Pulmonary artery endothelial cell (primary cell): ENCODE measurements at places on chromosomes 12 and 14.

DNA sequence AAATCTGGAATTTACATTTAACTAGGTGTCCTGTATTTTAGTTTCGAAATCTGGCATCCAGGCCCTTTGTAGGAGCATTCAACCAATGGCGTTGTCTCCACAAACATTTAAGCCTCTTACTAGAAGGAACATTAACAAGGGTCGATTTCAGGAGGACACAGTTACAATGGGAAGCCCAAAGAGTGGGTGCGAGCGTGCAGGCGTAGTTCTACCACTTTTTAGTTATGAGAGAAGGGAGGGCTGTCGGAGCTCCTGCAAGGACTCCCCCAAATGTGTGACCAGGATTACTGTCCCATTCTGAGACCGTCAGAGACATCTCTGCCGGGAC lies 365 bp upstream of the ABHD4 start:
- DNase-seq = no peak

- no peak for DNase-seq
Measured at GRCh38 chr14:54471641-54472040, 17.1 kb downstream of the GMFB start.

DNA sequence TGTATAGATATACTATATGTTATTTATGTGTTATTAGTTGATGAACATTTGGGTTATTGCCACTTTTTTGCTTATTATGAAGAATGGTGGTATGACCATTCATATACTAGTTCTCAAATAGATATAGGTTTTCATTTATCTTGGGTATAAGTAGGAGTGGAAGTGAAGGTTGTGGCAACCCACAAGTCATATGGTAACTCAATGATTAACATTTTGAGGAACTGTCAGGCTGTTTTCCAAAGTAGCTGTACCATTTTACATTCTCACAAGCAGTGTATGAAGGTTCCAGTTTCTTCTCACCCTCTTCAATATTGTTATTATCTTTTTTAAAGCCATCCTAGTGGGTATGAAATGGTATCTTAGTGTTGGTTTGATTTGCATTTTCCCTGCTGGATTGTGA lies 19.0 kb upstream of the MSRB3 start:
- DNase-seq = no peak

GRCh38 chr14:37974421-37974820 lies 233.3 kb upstream of the SSTR1 start:
- no peak for DNase-seq

- no peak for DNase-seq
Measured at GRCh38 chr12:62803756-62804155, 131.2 kb downstream of the PPM1H start.

DNA sequence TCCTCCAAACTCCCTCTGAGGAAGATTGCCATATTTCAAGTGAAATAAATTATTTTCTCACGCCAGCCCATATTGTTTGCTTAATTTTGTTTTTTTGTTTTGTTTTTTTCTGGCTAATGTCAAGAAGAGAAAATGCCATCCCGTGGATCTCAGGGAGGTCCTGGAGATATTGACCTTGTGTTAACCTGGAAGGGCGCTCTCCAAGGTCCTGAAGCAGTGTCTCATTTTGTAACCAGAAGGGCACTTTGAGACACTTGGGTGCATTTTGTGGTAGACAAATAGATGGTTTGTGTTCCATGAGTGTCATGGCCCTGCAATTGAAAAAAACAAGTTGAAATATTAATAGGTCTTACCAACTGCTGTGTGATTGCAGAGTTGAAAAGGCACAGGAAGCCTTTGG lies 268.9 kb downstream of the SUDS3 start:
- no peak for DNase-seq

DNA sequence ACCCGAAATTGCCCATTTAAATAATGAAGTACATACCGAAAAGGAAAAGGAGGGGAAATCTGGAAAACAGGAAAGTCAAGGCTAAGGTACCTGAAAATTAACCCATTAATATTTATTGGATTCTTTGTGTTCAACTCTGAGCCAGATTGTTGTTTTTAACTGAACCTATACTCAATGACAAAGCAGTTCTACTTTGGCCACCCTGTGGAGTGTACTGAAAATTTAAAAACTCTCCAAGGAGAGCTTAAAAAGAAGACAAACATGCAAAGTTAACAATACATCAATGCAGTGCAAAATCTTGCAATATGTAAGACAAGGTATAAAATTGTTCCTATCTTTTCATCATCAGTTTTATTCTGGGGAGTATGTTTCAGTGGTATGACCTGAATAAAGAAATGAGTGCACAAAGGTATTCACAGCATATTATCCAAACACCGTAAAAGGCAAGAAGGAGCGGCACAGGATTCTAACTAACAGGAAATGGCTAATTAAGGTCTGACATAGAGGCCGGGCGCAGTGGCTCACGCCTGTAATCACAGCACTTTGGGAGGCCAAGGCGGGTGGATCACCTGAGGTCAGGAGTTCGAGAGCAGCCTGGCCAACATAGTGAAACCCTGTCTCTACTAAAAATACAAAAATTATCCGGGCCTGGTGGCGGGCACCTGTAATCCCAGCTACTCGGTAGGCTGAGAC lies 1.7 kb downstream of the USP44 start:
- DNase-seq = no peak

- no peak for DNase-seq
Measured at GRCh38 chr12:101590383-101590782, 4.4 kb upstream of the MYBPC1 start.

DNA sequence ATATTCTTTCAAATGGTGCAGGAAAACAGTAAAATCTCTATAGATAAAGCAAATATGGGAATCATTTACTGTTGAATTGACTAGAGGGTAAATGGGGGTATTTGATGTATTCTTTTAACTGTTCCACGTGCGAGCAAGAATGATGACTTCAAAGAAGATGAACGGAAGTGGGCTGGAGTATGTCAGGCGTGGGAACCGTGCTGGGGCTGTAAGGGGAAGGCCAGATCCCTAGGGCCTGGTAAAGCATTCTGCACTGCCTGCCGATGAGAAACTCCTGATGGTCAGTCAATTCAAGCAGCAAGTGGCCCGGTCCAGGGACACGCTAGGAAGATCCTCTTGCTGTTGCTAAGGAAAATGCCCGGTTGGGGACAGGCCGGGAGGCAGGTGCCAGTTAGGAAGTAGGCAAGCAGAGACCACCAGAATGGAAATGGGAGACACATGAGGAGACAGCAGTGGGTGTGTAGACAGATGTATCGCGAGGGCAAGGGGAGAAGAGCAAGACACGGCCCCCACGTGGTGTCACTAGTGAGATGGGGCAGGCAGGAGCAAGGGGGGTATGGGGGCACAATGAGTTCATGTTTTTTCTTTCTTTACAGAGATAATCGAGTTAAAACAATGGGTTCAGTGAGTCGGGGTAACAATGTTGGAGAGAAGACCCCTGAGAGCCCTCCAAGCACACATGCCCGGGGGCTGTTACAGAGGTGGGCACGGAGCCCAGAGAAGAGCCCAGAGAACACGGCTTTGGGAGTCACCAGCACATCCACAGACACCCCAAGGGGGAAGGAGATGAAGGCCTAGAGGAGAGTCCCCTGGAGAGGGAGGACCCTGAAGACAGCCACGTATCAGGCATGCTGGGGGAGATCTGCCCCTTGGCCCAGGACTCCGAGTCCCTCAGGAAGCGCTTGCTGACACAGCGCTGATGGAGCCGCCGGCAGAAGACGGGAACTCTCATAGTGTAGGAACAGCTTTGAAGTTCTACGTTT lies 37.2 kb downstream of the FBXO21 start:
- no peak for DNase-seq

DNA sequence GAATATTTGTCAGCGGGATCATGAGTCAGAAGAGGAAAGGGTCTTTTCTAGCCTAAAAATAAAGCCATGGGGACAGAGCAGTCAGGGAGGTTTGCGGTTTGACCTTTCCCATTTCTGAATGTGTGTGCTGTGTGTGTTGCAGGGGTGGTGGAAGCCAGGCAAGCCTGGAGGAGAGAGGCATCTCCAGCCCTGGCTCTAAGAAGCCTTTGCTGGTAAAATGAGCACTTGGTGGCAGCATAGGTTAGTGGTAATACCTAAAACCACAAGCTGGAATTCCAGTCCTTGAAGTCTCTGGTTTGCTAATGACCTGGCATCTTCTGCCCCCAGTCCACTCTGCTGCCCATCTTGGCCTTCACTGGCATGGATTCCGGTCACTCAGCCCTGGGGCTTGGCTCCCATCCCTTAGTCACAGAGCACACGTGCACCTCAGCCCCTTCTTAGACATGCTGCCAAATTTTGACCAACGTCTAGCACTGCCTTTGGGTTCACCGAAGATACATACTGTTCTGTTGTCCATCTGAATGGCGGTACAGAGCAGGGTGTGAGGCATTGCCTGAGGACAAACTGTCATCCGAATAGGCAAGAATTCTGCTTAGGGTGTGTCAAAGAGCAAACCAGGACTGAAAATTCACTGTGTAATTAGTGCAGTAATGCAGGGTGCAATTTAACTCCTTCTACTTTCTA lies 52.7 kb downstream of the KCNA5 start:
- DNase-seq = no peak

DNA sequence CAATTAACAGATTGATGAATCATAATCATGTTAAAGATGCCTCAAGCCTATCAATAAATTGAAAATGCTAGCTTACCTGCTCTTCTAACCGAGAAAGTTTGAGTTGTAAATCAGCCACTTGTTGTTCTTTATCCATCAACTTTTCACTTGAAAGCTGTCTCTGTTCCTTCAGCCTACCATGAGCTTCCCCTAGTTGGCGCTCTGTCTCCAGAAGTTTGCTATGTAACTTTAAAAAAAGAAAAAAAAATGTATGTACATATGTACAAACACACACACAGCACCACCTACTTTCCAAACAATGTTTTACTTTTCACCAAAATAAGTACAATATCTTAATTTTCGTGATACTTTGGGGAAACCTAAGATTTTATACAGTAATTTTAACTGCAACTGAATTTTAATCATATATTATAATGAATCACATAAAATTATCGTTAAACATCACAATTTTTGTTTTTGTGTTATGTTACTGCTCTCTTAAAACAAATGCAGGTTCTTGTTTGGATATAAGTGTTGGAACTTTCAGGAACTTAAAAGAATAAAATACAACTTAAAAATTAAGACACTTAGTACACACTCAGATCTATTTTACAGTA lies 101.2 kb downstream of the EEA1 start:
- DNase-seq = peak; percentile 10

DNA sequence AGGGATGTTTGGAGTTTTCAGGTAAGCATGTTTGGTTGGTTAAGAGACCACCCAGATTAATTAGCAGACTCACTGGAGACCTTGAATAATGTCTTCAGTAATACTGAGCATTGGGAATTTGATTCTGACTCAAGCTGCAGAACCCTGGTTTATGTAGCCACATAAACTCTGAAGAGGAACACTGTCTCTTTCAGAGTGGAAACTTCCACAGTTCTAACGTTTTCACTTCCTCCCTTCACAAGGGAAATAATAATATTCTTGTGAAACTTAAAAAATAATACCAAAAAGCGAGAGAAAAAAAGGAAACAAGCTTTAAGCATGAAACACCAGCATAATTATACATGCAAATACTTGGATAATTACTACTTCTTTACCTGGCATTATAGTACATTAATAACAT lies 40.0 kb upstream of the ST8SIA1 start:
- DNase-seq = no peak

- DNase-seq = no peak
Measured at GRCh38 chr14:71262441-71262840, 355.2 kb downstream of the PCNX1 start.

- no peak for DNase-seq
Measured at GRCh38 chr14:92802678-92803077, 8.6 kb downstream of the GOLGA5 start.

GRCh38 chr14:60381909-60382308 lies 104.0 kb downstream of the C14orf39 start:
- no peak for DNase-seq

DNA sequence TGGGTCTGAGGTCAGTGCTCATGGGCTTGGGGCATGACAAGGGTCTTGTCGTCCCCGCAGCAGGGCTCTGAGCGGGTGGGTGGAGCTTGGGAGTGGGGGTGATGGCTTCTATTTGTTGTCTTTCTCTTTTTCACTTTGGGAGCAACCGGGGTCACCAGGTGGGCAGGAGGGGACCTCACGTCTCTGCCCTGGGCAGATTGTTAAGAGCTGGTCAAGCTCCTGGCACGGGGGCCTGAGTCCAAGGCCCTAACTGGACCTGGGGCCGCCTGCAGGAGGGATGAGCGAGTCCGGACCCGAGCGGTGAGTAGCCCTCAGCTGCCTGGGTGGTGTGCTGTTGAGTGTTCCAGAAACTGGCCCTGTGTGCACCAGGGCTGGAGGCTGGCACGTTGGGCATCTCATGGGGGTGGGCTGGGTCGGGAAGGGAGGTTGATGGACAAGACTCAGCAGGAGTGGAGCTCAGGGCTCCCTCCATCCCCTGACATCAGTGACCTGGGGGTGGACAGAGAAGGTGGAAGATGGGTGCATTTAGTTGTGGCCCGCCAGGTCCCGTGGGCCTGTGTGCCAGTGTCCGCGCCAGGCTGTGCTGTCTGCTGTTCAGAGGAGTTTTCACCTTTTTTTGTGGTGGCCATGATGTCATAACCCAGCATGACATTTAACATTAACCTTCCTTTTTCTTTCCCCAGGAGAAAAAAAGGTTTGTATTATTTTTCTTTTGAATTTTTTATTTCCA lies 27.5 kb downstream of the RTL1 start:
- no peak for DNase-seq

DNA sequence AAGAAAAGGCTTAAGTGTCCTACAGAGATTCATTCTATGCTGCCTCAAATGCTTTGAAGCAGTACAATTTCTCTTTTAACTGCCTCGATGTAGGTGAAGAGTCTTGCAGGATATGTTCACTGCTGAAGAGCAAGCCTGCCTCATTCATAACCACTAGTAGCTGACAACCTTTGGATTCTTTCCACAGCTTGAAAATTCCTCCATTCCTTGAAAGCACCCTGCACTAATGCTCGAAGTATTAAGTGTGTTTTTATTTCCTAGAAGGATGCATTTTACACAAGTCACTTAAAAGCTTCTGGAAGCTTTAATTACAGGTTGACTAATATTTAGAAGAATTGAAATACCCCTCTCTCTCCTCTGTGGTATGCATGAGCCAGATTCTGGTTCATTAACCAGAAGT lies 429.4 kb downstream of the DIO2 start:
- DNase-seq = no peak

- DNase-seq = no peak
Measured at GRCh38 chr12:23576372-23576771, 373.1 kb downstream of the SOX5 start.

DNA sequence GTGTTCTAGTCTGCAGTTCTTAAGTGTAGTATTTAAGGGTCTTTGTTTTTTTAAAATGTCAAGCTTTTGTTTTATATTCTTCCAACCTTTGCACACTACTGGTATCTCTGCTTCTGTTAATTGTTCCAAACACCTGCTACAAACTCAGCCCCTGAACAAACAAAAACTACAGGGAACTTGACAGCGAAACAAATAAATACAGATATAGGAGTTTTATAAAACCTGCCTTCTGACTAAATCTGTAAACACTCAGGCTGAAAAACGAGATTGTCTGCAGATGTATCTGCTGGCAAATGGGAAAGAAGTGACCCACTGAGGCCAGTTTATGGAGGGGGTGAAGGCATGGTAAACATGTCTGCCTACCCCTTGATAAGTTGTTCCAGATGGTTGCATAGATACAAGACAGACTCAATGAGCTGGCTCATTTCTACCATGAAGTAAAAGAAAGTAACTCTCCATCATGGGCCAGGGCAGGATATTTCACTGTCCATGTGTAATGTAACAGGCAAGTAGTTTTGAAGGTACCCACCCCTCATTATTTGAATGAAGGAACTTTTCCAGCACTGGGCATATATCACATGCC lies 75.6 kb downstream of the LMO3 start:
- no peak for DNase-seq
